ENCODE measurements at places on chromosomes 13 and 19.

- DNase-seq: no peak
Observed at GRCh38 chr19:40231544-40232424, 5.3 kb upstream of the CCNP start.

DNA sequence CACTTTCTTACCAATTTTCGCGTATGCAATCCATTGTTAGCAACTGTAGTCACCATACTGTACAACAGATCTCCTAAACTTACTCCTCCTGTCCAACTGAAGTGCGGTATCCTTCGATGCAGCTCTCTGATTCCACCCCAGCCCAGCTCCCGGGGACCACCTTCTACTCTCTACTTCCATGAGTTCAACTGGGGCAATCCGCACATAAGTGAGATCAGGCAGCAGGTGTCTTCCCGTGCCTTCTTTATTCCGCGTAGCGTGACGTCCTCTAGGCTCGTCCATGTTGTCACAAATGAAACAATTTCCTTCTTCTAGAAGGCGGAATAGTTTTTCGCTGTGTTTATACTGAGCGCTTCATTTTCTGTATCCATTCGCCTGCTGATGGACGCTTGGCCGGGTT is 8.4 kb downstream of the LILRB1 start:
- no peak for DNase-seq

DNA sequence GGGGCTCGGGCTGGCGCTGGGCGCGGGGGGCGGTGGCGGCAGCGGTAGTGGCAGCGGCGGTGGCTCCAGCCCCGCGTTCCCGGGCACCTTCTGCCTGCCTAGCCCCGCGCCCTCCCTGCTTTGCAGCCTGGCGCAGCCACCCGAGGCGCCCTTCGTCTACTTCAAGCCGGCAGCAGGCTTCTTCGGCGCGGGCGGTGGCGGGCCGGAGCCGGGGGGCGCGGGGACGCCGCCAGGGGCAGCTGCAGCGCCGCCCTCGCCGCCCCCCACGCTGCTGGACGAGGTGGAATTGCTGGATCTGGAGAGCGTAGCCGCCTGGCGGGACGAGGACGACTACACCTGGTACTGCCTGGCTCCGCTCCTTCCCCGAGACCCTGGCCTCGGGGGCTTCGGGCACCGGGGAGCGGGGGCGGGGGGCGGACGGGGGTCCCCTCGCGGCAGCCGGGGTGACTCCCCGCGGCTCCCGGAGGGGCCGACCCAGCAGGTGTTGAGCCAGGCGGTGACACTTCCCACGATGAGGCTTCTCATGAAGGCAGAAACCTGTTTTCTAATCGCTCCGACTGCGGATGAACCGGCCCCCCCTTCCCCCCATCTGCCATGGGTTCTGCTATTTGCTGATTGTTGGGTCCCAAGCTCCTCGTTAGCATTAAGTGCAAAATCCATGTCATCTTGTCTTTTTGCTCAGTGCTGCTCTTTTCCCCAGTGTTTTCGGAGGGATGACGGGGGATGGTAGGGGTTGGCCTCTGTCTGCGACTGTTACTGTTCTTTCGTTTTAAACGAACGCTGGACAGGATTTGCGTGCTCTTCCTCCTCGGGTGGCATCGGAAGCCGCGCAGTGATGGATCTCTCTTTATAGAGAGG is 943 bp downstream of the SLAIN1 start:
- DNase-seq: peak; percentile 40

- no peak for DNase-seq
Observed at GRCh38 chr13:54980651-54981050, 1952.0 kb downstream of the OLFM4 start.

- no peak for DNase-seq
Observed at GRCh38 chr19:58511353-58512208, at the start of gene SLC27A5. Gene SLC27A5, minus strand, starts transcription at chr19:58511992. Its CDS starts 37 bp downstream, at chr19:58511955.

- no peak for DNase-seq
Observed at GRCh38 chr13:101911752-101912151, 459.3 kb downstream of the ITGBL1 start.

DNA sequence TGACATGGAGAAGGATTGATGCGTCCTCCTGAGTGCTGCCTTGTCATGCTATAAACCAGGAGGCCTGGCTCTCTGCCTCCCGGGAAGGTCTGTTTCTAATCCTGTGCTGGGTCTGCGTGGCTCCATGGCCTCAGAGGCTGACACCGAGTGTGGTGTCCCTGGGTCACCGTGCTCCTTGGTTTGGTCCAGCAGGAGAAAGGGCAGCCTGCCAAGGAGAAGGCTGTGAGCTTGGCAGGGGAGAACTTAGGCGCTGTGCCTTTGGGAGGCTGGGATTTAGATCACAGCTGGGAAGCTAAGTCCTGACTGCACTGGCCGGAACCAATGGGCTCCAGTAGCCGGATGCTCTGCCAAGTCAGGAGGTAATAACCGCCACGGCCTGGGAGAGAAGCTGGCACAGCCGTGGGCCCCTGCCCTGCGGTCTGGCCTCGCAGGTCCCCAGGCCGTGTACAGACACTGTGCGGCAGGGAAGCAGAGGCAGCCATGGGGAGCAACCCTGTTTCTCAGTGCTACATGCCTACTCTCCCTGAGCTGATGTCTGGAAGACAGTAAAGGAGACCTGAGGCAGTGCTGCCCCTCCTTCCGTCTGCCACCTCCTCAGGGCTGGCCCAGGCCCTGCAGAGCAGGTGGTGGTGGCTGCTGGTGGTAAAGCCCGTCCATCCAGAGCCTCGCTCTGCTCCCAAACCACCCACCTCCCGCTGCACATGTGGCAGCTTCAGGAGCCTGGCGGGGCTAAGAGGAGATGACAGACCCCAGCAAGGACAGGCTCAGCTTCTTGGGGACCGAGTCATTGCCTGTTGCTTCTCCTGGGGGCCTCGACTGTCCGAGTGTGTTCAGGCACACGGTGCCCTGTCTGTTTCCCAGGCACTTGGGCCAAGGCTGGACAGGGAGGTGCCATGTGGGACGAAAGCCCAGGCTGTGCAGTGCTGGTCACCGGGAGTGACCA is 44.9 kb downstream of the C13orf46 start:
- DNase-seq: no peak

DNA sequence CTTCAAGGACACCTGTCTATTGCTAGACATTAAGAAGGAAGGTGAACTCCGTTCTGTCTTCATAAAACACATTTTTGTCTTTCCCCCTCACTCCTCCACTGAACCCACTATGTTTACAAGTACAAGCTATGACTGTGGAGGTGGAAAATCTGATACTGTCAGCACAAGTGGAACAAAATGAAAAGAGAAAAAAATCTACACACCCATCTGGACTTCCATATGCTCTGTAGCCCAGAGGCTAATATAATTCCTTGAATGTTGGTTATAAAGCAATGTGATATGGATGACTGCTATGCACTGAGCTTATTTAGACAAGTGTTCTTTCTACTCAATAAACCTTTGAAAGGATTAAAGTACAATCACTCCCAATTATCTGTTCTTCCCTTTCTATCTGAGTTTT is 713.5 kb downstream of the DIAPH3 start:
- DNase-seq: no peak

GRCh38 chr13:75494491-75494890 is 12.5 kb upstream of the TBC1D4 start:
- DNase-seq: no peak

DNA sequence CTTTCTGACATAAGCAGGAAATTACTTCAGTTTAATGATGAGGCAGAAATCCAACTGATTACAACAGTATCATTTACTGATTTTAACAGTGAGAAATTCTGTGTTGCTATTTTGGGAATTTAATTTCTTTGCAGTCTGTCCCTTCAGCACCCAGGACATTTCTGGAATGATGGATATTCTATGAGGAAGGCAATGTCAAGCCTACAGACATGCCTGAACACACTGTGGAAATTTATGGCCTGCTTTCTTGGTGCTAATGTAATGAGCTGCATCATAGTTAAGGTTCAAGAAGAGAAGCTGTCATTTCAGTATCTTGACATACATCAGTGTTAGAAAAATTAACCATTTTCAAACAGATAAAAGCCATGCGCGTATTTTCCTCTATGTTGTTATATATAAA is 87.7 kb downstream of the SLITRK1 start:
- DNase-seq: no peak

GRCh38 chr19:18353378-18354005 is 13.1 kb downstream of the PGPEP1 start:
- no peak for DNase-seq

GRCh38 chr13:100673376-100673712 is 1.3 kb downstream of the TMTC4 start:
- DNase-seq: no peak

DNA sequence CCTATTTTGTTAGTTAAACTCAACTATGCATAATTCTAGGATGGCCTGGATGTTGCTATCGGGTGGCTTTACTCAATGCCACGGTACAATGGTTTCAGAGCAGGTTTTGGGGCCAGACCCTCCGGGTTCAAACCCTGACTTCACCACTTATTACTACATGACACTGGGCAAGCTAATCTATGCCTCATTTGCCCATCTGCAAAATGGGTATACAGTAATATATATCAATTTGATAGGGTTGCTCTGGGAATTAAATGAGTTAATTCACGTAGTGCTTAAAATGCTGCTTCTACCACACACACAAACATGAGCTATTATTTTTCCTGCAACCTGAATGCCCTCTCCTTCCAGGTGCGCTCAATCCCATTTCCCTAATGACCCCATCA is 839 bp downstream of the ESD start:
- no peak for DNase-seq

- no peak for DNase-seq
Observed at GRCh38 chr19:29612121-29612520, 6.0 kb downstream of the POP4 start.

GRCh38 chr13:108486096-108486495 is 143.3 kb upstream of the MYO16 start:
- DNase-seq: no peak

GRCh38 chr13:107974409-107974808 is 240.9 kb downstream of the LIG4 start:
- DNase-seq: no peak

GRCh38 chr13:36582977-36583376 is 90.8 kb upstream of the SERTM1 start:
- DNase-seq: no peak

DNA sequence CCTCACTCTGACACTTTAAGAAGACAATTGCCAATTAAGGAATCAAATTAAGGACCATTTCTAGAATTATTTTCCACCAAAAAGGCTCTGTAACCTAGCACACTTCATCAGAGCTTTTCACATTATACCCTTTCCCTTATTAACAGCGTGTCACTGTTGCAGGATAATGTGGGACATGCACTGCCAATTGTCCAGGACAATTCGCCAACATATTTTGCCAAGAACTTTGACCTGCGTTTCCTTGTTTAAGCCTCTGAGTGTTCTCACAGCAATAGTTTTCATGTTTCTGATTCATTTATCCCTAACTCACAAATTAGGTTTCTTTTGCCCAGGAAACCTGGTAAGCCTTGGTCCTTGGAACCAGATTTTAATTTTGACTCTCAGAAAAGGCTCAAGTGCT is 13.3 kb downstream of the COL4A1 start:
- no peak for DNase-seq

DNA sequence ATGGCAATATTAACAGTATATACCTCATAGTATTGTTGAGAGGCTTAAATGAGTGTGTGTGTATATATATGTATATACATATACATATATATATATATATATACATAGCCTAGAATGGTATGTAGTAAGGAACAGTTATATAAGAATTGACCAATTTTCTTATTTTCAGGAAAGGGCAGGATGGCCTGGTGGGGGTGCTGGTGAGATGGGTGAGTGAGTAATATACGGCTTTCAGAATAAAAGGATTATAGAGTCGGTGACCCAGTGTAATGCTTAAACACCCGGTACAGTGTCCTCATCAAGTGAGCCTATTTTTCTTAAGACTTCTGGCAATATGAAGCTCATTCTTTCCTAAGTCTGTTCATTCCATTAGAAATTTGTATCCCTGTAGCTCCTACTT is 11.7 kb upstream of the FAM216B start:
- no peak for DNase-seq

DNA sequence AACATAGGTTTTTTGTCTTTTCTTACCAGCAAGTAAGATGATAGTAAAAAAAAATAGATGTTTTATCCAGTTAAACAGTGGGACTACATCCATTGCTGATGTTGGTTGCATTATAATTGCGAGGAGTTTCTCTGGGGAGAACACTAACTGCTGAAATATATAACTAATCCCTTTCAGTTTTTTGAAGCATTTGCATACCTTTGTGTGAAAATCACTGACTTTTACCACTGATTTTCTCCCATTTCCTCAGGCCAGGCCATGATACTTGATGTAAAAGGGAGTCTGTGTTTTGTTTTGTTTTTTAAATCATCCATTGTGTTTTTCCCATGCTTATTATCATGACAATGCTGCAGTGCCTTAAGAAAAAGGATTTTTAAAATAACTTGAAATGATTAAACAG is 699.5 kb downstream of the PCDH9 start:
- no peak for DNase-seq

GRCh38 chr19:19458110-19458816 is 52.8 kb downstream of the GATAD2A start:
- DNase-seq: no peak

- no peak for DNase-seq
Observed at GRCh38 chr13:112756081-112756480, 66.2 kb downstream of the ATP11A start.

- DNase-seq: no peak
Observed at GRCh38 chr19:10653482-10653731, 739 bp upstream of the ILF3 start.

GRCh38 chr19:55643887-55644176 is 383 bp downstream of the ZNF581 start:
- DNase-seq: no peak

- no peak for DNase-seq
Observed at GRCh38 chr19:3186160-3186688, 494 bp downstream of the NCLN start.

DNA sequence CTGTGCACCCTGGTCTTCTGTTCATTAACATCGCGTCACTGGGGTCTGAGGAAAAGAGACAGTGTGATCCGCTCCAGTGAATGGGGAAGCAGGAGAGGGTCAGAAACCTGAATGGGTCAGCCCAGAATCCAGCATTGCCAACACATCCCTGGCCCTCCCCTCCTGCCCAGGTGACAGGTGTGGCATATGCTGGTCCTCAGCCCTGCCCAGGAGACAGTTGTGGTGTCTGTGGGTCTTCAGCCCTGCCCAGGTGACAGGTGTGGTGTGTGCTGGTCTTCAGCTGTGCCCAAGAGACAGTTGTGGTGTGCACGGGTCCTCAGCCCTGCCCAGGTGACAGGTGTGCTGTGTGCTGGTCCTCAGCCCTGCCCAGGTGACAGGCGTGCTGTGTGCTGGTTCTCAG is 8.0 kb downstream of the TFDP1 start:
- no peak for DNase-seq

DNA sequence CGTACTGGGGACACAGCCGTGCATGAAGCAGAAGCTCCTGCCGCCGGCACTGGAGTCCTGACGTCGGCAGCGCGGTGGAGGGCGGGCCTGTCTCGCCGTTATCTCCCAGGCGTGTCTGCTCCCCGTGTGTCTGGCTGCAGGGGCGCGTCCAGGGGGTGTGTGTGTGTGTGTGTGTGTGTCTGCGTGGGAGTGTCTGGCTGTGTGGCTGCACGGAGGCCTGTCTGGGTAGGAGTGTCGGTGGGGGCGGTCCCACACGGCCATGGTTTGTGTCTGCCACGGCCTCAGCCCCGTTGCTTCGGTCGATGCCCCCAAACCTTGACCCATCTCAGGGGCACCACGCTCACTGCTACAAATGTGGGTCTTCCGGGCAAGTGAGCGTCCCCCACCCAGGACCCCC is 18.3 kb downstream of the ARID3A start:
- no peak for DNase-seq

Data from ACHN (cell line).